NK-92 treated with Interleukin-12 subunit alpha and Interleukin-12 subunit beta, amount 100 ng/mL, for 24 hours (cell line): ENCODE measurements at places on chromosomes 11 and 22.

GRCh38 chr11:68821670-68822069 lies 20.0 kb downstream of the CPT1A start:
- no peak for DNase-seq

- no peak for DNase-seq
Observed at GRCh38 chr11:96156379-96156722, 186.6 kb downstream of the MAML2 start.

DNA sequence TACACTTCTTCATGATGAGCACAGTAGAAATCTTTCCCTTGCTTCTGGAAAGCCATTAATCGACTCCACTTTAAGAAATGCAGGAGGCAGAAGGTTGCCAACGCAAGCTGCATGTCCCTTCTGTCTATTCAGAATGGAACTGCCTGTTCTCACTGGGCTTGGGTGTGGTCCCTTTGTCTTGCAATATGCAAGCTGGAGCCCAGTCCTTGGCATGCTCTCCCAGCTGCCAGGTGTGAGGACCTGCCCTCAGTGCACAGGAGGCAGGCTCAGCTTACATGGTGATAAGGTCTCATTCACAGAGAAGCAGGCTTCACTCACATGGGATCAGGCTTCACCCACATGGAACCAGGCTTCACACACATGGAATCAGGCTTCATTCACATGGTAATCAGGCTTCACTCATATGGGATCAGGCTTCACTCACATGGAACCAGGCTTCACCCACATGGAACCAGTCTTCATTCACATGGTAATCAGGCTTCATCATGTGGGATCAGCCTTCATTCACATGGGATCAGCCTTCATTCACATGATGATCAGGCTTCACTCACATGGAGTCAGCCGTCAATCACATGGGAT lies 59.2 kb upstream of the USP47 start:
- no peak for DNase-seq

DNA sequence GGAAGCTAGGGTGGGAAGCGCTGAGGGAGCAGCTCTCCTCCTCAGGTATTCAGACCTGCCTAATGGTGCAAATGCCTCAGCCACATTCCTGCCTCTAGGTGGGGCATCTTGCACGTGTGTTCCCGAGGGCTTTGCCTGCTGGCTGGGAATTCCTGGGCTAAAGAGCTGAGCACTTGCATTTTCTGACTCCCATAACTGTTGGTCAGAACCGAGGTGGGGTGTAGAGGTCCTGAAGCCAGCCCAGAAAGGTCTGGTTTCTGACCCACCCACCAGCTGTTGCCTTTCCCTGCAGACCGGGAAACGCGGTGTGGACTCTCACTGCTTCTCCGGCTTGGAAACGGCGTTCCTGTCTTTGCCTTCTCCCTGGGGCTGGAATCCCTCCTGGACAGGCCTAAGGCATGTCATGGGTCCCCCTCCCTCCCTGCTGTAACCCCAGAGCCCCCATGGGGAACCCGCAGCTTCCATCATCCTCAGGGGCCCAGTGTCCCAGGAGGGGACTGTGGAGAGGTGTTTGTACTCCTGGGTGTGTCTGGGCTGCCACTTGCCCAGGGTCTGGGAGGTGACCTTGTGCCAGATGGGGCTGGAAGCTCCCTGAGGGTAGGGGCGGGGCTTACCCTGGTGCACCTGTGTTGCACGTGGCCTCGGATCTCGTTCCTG lies 24.0 kb upstream of the SMIM38 start:
- DNase-seq = no peak

GRCh38 chr11:119974051-119974450 lies 163.9 kb downstream of the TRIM29 start:
- no peak for DNase-seq

DNA sequence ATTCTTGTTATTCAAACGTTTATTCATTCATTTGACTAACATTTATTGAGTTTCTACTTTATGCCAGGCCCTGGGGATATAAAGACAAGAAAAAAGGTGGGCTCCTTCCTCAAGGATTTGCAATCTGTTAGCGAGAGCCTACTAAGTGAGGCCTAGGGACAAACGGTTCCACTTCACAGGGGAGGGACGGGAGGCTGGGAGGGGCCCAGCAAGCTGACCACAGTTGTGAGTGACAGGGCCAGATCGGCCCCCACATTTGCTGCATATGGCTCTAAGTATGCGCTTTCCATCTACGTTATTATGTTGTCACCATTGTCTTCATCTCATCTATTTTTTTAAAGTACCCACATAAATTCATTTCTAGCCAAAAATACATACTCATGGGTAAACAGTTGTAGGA lies 271.1 kb downstream of the BUD13 start:
- DNase-seq = no peak

GRCh38 chr11:33376331-33377310 lies 119.4 kb downstream of the HIPK3 start:
- DNase-seq = no peak

GRCh38 chr11:46144741-46145140 lies 23.5 kb upstream of the PHF21A start:
- no peak for DNase-seq

DNA sequence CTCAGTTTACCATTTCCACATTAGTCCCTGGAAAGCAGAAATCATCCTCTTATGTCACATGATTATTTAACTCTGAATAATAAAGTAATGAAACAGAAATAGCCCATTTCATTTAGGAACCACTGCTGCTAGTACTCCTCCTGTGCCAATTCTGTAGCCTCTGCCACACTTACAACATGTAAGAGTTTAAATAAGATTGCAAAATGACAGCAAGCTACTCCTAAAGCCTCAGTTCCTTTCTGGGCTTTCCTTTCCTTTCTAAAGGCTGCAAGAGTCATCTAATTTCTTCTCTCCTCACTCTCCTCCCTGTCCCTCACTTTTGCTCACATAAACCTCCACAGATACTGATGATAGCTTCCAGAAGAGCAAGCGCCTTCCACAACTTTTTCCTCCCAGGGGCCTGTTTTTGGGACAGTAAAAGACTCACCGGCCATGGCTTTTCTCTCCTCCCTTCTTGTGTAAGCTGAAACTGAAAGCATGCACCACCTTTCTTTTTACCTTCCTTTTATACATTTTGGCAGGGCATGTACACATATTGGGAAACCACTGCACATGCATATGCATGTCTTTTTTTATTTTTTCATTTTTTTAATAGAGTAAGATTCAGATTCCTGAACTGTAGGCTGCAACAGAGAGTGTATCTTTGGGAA lies 38.5 kb downstream of the CARD18 start:
- no peak for DNase-seq

GRCh38 chr11:111797145-111797581 lies 31.0 kb upstream of the PPP2R1B start:
- no peak for DNase-seq

DNA sequence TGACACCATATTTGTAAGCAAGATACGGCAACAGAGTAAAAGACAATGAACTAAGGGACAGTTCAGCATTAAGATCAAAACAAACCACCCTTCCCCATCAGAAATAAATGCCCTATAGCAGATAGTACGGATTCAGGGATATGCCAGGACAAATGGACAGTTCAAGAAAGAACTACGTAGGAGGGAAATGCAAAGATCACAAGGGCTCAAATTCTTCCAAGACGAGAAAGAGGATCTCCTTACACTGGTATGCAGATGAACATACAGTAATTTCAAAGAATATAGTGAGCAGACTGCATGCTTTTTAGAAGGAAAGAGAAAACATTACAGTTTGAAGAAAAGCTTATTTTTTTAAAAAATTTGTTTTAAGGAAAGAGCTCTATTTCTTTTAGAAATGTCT lies 124.7 kb upstream of the APOA1 start:
- DNase-seq = no peak

- no peak for DNase-seq
Observed at GRCh38 chr11:17840101-17840548, 105.5 kb downstream of the KCNC1 start.

DNA sequence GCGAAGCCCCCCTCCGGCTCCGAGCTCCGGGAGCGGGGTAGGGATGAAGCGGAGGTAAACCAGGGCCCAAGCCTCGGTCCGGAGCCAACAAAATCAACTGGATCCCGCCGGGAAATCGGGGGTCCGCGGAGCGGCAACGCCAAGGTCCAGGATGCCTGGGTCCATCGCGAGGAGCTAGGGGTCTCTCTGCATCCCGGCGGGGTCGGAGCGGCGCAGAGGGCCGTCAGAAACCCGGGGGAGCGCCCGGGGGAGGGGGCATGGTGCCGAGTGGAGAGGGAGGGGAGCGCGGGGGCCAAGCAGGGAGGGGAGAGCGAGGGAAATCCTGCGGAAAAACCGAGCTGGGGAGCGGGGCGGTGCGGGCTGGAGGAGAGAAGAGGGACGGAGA lies 51.8 kb downstream of the SLC22A12 start:
- DNase-seq = no peak

- peak; percentile 18 for DNase-seq
Observed at GRCh38 chr11:82775736-82776346, 42.2 kb upstream of the FAM181B start.

DNA sequence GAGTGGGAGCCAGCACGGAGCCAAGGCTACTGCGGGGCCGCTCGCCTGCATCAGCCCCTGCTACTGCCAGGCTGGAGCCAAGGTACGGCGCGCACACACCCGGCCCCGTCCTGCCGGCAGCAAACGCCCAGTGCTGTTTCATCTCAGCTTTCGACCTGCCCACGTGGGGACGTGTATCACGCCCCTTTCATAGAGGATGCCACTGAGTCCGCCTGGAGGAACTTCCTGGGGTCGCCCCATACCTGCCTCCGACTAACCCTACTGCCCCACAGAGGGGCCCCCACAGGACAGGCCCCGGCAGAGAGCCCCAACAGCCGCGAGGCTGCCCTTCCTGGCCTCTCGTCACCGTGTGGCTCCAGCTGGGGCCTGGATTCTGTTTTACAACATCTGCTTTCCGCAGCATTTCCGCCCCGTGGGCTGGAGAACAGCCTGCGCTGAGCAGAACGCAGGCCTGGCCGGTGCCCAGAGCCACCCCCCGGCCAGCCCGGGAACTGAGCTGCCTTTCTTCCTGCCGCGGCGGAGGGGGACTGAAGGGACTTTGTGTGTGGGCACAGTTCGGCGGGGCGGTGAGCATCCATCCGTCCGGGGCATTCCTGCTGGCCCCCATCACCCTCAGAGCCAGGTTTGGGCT lies 22.9 kb upstream of the ARHGAP8 start:
- no peak for DNase-seq

- no peak for DNase-seq
Observed at GRCh38 chr22:30220338-30221012, 26.1 kb downstream of the LIF start.

GRCh38 chr22:47072642-47072967 lies 310.2 kb downstream of the TBC1D22A start:
- no peak for DNase-seq

DNA sequence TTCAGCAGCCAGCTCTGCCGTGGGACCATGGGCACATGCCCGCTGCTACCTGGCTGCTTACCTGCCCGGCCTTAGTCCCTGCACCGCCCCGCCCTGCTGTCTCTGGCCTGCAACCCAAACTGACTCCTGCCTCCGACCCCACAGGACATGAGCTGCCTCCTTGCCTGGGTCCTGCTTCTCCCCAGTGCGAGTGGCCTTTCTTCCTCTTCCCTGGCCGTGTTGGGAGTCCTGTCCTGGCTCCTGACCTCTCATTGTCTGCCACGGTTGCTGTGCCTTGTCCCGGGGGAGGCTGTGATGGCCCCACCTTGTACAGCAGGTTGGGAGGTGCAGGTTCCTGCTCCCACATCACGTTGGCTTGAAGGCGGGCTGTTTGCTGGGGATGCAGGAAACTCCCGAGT lies 370.0 kb downstream of the TBC1D22A start:
- no peak for DNase-seq

- peak; percentile 67 for DNase-seq
Observed at GRCh38 chr11:61897387-61898246, 6.3 kb upstream of the FADS3 start.

GRCh38 chr22:21599053-21599893 lies 30.5 kb downstream of the YDJC start:
- no peak for DNase-seq

DNA sequence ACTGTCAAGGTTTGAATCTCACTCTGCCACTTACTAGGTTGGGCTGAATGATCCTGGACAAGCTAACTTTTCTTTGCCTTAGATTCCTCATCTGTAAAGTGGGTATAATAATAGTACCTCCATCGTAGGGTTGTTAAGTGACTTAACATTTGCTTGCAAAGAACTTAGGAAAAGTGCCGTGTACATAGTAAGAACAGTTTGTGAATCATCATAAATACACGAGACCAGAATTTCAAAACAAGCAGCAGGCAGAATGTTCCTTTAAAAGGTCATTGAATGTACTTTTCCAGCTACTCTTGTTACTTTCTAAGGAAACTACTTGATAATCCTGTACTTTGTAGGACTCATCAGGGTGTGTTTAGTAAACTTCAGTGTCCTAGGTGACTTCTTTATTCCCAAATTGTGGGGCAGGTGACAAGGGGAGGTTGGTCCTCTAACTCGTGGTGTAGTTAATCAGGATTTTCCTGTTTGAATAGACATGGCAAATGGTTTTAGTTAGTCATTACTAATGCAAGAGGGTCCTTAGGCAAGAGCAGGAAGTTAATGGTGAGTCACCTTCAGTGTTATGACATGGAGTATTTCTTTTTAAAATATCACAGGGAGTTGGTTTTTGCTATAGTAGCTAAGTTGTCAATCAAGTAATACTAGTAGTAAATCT lies 67.9 kb downstream of the YAP1 start:
- no peak for DNase-seq

DNA sequence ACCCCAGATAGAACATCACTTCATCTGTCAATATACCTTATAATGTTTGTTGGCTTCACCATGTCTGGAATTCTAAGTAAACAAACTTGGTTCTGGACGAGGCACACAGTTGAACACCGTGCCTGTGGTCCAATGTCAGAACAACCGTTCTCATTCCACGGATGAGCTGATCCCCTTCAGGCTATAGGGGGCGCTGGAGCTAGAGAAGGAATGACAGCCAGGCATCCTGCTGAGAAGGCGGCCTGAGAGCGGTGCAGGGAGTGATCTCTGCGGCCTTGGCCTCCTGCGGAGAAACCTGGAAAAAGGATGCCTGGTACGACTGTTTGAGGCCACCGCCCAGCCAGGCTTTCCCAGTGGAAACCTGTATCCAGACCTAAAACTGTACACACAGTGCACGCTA lies 48.7 kb downstream of the FDX1 start:
- DNase-seq = no peak

DNA sequence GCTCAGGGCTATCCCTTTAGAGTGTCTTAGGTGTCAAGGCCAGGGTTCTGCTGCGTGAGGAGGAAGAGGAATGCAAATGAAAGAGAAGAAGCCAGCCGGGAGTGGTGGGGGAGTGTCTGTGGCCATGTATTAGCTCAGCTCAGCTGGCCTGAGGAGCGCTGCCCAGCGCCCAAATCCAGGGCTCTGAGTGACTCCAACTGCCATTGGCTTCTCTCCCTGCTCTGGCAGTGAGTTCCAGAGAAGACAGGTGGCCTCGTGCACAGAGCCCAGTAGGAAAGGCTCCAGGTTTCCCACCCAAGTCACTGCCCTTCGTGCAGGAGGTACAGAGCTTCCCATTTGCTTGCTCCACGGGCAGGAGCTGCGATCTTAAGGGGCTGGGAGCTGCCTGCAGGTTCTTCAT lies 302.0 kb downstream of the KIRREL3 start:
- no peak for DNase-seq

- DNase-seq = no peak
Observed at GRCh38 chr11:2277008-2277346, 6.6 kb upstream of the ASCL2 start.

- no peak for DNase-seq
Observed at GRCh38 chr22:19199479-19199878, 20.9 kb upstream of the SLC25A1 start.
